Breast epithelium (tissue), 4 donors: ENCODE measurements at places on chromosomes 5 and 9. TPM values are rescaled to one million over a fixed set of nuclear protein-coding genes. Genes with fewer than 3 reads are reported as not detected.
A peak's percentile ranks its signal among the peaks of the same experiment; 100 is the strongest.

SPINK4 gene
- total RNA-seq, result not detected

DNA sequence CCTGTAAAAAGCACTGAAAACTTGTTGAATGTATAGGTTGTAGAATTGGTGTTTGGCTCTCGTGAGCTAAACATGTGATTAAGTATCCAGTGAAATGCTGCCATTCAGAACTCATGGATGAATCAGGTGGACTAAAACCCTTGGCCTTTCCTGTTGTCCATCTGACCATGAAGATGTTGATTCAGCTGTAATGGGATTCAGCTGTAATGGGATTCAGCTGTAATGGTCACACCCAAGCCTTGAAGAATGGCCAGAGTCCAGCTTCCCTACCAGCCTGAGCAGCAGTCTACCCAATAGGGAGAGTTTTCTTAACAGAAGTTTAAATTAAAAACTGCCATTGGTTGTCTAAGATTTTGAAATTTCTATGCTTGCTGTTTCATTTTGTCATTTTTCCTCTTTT is 18.1 kb downstream of the MAMDC2 start:
- no peaks in the 10 kb centered on the region for H3K36me3 ChIP-seq
- no peaks in the 10 kb centered on the region for H3K4me1 ChIP-seq
- no peak overlapping the region for H3K27ac ChIP-seq

NPR3 gene
- 2.0 TPM for total RNA-seq

DNA sequence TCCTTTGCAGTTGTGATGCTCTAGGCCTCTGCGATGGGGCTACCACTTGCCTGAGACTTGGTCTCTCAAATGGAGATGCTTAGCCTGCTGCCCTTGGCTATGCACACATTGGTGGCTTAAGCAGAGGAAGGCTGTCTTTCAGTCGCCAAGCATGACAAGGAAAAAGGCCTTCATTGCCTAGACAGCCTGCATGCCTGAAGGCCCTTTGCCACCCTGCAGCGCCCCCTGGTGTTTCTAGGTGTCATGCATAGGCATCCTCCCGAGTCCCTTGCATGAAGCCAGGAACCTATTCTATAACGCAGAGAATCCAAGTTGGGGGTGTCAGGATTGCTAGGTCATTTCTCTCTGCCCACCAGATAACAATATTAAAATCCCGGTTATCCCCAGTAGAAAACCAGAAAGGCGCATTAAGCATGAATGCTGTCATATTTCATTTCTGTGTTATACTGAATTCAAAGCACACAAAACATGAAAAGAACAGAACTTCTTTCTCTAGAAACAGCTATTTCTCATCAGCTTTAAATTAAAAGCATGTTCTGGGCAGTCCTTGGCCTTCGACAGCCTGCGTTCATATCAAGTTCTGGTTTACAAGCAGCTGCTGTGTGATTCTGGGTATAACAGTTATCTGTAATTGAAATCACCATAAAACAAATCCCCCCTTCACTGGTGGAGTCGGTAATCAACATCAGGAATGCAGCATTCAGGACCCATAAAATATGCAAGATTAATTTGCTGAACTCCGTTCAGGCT is 59.7 kb upstream of the TRPC7 start:
- H3K4me1 ChIP-seq, result no peaks in the 10 kb centered on the region
- H3K36me3 ChIP-seq, result no peaks in the 10 kb centered on the region
- H3K27ac ChIP-seq, result no peak overlapping the region
- no peak overlapping the region for H3K4me3 ChIP-seq

GRCh38 chr5:142122121-142122520 is 13.5 kb downstream of the NDFIP1 start:
- no peak overlapping the region for H3K4me3 ChIP-seq
- no peaks in the 10 kb centered on the region for H3K4me1 ChIP-seq
- DNase-seq, result no peak

DNA sequence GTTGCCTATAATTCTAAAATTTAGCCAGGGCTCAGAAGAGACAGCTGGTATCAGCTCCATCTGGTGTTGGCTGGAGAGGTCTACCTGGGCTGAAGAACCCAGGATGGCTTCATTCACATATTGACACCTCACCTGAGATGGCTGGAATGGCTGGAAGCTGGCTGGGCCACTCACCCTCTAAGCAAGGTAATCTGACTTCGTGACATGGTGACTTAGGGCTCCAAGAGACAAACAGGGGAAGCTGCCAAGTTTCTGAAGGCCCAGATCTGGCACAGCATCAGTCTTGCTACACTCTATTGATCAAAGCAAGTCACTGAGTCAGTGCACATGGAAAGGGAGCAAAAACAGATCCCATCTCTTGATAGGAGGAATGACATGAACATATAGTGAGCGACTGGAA is 102.3 kb downstream of the EPB41L4A start:
- no peaks in the 10 kb centered on the region for H3K4me1 ChIP-seq
- no peak overlapping the region for H3K27ac ChIP-seq
- no peaks in the 10 kb centered on the region for H3K36me3 ChIP-seq
- DNase-seq, result no peak

DNA sequence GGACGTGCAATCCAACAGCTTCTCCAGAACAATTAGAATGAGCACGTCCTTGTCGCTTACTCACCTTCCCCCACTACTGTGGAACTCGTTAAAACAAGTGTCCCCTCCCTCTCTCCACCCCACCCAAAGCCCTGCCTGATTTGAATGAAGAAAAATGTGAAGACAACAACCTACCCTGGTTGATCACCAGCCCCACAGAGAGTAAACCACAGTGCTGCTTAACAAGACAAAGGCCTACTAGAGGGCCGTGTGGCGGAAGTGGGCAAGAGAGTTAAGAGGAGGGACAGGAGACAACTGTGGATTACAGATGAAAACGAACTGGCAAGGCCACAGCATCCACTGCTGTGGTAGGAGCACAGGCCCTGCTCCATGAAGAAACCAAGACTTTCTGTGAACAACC is 51.1 kb downstream of the CDK5RAP2 start:
- no peak for DNase-seq
- no peaks in the 10 kb centered on the region for H3K4me1 ChIP-seq
- H3K4me3 ChIP-seq, result no peak overlapping the region

DNA sequence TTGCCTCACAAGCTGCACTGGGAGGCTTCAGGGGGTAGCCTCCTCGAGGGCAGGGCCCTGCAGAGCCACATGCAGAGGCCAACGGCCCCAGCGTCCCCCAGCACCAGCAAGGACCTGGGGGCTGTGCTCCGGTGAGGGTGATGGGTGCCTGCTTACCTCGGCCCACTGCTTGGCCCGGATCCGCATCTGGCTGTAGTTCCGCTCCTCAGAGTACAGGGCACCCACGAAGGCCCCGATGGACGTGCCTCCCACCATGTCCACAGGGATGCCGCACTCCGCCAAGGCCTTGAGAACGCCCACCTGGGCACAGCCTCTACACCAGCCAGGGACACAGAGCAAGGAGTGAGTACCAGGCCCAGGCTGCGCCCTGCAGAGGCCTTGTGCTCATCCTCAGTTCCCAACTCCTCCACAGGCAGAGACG is 8.0 kb upstream of the NSMF start:
- no peak overlapping the region for H3K4me3 ChIP-seq
- H3K36me3 ChIP-seq, result no peaks in the 10 kb centered on the region
- no peaks in the 10 kb centered on the region for H3K4me1 ChIP-seq
- DNase-seq, result no peak
- no peak overlapping the region for H3K27ac ChIP-seq
- H3K27me3 ChIP-seq, result no peaks in the 10 kb centered on the region

DNA sequence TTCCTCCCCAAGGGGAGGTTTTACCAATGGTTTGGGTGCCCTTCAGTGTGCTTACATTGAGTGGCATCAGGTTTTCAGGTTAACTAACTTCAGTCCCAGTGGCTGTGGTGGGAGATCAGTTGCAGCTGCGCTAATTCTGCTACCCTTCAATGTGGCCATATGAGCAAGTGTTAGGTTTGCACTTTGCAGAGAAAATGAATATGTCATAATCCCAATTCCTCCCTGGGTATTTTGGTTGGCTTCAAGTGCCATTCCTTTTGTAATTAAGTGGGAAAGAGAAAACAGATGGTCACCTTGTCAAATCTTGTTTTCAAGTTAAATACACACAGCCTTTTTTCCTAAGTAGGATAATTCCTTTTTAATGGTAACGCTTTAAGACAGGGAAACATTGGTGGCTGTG is 236.2 kb downstream of the TLE4 start:
- no peaks in the 10 kb centered on the region for H3K27me3 ChIP-seq
- no peaks in the 10 kb centered on the region for H3K36me3 ChIP-seq
- H3K27ac ChIP-seq, result no peak overlapping the region
- H3K4me1 ChIP-seq, result no peaks in the 10 kb centered on the region

- DNase-seq, result no peak
- no peak overlapping the region for H3K27ac ChIP-seq
- H3K27me3 ChIP-seq, result no peaks in the 10 kb centered on the region
- no peaks in the 10 kb centered on the region for H3K36me3 ChIP-seq
Observed at GRCh38 chr5:151198861-151199260, 25.0 kb downstream of the CCDC69 start.

- no peaks in the 10 kb centered on the region for H3K4me1 ChIP-seq
- H3K27me3 ChIP-seq, result no peaks in the 10 kb centered on the region
- H3K27ac ChIP-seq, result peak overlapping the region; percentile 12
- no peaks in the 10 kb centered on the region for H3K36me3 ChIP-seq
- H3K4me3 ChIP-seq, result no peak overlapping the region
- DNase-seq, result no peak
Observed at GRCh38 chr9:134591082-134591571, 50.5 kb upstream of the COL5A1 start.

LSM11 gene
- total RNA-seq, result 1.8 TPM

- no peaks in the 10 kb centered on the region for H3K27me3 ChIP-seq
- no peak overlapping the region for H3K27ac ChIP-seq
Observed at GRCh38 chr5:115257981-115258380, 4.7 kb downstream of the PGGT1B start.

ADAMTS19 gene
- 0.98 TPM for total RNA-seq

DNA sequence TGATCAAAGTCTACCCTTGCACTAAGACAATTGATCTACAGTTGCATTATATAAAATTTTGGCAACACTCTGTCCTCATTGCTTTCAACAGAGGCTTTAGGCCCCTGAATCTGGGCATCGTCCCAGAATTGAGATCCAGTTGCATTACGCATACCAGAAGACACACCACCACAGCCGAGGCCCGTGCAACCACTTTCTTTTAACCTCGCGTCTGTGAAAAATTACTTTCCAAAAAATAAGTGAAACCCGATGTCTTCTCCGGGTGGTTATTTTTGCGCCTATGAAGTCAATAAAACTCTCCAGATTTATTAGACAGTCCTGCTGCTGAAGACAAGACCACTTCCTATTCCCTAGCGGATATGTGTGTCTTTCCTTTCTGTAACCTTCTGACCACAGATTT is 52.1 kb upstream of the NFIB start:
- no peaks in the 10 kb centered on the region for H3K27me3 ChIP-seq
- no peak for DNase-seq
- no peaks in the 10 kb centered on the region for H3K36me3 ChIP-seq
- peak overlapping the region; percentile 12 for H3K4me3 ChIP-seq
- H3K27ac ChIP-seq, result peak overlapping the region; percentile 41
- no peaks in the 10 kb centered on the region for H3K4me1 ChIP-seq

DNA sequence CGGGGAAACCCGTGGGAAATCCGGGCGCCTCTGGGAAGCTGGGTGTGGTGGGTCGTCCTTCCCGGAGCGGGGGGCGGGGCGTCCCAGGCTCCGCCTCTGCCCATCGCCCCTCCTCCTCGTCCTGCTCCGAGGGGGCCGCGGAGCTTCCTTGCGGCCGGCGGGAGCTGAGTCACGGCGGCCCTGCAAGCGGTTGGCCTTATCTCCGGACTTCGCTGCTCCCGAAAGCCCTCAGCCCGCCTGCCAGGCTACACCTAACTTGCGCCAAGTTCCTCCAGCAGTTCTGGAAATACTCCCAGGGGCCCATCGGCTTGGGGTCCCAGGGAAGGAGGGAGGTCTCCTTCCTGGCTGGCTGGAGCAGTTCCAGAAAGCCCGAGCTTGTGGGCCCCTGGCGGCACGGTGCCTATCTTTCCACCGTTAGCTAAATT is 54.1 kb upstream of the CDKN2AIPNL start:
- no peaks in the 10 kb centered on the region for H3K36me3 ChIP-seq
- peak overlapping the region; percentile 91 for H3K27ac ChIP-seq
- DNase-seq, result peak; percentile 84
- no peaks in the 10 kb centered on the region for H3K4me1 ChIP-seq
- peak overlapping the region; percentile 50 for H3K4me3 ChIP-seq
- H3K27me3 ChIP-seq, result no peaks in the 10 kb centered on the region

PCDHGA2 gene
- 4.6 TPM for total RNA-seq

DNA sequence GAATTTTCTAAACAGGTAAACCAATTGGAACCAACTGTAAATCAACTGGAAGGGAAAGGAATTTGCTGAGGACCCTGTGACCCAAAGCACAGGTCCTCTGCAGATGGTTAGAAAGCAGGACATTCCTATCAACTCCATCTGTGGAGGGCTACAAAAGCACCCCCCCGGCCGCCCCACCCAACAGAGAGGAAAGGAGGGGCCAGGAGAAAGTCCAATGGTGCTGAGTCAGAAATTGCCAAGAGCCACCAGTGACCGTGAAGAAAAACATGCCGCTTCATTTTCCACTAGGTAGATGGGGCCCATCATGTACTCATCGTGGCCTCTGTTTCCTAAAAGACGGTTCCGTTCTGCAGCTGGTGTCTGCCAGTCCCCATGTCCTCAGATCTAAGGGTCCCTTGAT is 66.3 kb downstream of the RAPGEF1 start:
- no peaks in the 10 kb centered on the region for H3K36me3 ChIP-seq
- no peak overlapping the region for H3K4me3 ChIP-seq
- H3K27me3 ChIP-seq, result no peaks in the 10 kb centered on the region
- no peak for DNase-seq

DNA sequence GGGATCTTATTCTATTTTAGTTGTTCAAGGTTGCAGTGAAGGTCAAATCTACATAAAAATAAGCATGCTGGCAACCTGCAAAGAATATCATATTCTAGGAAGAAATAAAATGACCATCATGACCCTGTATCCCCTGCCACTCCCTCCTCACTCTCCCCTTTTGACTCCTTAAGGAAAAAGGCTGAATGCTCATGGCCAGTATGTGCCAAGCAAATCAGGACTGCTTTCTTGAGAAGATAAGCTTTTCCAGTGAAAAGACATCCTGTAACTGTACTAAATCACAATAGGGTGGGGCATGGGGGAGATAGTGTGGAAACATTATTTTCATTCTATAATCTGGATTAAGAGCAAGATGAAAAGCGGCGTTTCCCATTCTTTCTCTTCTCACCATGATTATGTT is 100.6 kb upstream of the LIFR start:
- no peaks in the 10 kb centered on the region for H3K4me1 ChIP-seq
- no peak overlapping the region for H3K27ac ChIP-seq
- no peak overlapping the region for H3K4me3 ChIP-seq
- DNase-seq, result no peak

DNA sequence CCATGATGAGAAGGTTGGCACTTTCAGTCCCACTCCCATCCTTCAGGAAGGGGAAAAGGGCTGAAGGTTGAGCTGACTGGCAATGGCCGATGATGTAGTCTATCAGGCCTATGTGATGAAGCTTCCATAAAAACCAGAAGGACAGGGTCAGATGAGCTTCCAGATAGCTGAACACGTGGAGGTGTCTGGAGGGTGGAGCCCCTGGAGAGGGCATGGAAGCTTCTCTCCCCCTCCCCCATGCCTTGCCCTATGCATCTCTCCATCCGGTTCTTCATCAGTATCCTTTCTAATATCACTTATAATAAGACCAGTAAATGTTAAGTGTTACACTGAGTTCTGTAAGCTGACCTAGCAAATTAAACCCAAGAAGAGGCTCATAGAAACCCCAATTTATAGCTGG is 32.6 kb upstream of the SMU1 start:
- peaks cover 17% of the 10 kb centered on the region for H3K4me1 ChIP-seq
- no peaks in the 10 kb centered on the region for H3K36me3 ChIP-seq
- H3K27me3 ChIP-seq, result no peaks in the 10 kb centered on the region
- no peak overlapping the region for H3K4me3 ChIP-seq
- H3K27ac ChIP-seq, result no peak overlapping the region
- peak; percentile 4 for DNase-seq

MLANA gene
- not detected for total RNA-seq

MARCOL gene
- not detected for total RNA-seq
